ENCODE measurements at places on chromosomes 6 and 20.

- DNase-seq = no peak
Observed at GRCh38 chr20:46939031-46939965, 44.7 kb downstream of the EYA2 start.

DNA sequence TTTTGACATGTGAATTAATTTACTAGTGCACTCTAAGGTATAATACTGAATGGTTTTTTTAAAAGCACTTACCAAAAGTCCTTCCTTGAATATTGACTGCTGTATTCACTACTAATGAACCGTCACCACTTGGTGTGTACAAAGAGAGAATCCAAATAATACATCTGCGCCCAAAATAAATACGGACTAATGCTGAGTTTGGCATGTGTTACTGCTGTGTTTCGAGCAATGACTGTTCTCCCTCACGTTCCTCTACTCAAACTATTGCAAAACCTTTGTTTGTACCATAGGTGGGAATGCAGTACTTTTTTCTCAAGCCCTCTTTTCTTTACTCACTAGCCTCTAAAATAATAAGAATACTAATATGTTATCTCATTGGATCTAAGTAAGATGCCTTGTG, 305.5 kb downstream of the QKI start:
- no peak for DNase-seq

- DNase-seq = no peak
Observed at GRCh38 chr6:108203189-108204112, 37.6 kb downstream of the NR2E1 start.

DNA sequence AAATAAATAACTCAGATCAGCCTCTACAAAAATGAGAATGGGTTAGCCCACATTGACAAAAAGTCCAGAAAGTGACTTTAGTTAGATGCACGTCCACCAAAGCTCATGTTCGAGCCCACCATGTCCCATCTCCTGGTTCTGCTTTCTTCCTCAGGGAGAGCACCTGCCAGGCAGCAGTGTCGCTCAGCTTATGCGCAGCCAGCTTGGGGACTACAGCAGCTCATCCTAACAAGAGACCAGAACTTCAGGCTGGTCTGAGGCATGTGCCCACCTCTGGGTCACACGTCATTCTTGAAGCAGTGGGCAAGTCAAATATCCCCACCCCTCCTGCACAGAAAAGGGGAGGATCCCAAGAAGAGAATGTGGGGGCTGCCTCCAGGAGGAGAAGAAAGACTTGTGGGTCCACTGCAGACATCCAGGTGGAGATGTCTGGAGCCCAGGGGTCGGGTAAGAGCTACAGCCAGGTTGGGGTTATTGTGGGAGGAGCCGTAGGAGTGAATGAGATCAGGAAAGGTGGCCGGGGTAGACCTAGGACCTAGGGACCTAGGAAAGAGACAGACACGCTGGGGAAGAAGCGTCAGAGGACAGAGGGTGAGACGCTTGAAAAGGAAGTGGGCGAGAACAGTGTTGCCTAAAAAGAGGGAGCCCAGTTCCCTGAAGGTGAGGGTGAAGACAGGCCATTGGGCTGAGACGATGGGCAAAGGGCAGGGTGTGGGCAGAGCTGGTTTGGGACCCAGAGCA, 52.5 kb downstream of the SSR1 start:
- DNase-seq = no peak

Data from activated naive CD4-positive, alpha-beta T cell (primary cell).